Mucosa of gallbladder (tissue), 1 donor: ENCODE measurements at places on chromosomes 7 and 10. TPM values are rescaled to one million over a fixed set of nuclear protein-coding genes. Genes with fewer than 3 reads are reported as not detected.

- DNase-seq, result no peak
Observed at GRCh38 chr10:93221171-93221496, 147.4 kb downstream of the CYP26A1 start.

Gene SUN3
- total RNA-seq, result not detected

- no peak for DNase-seq
Observed at GRCh38 chr7:3991731-3992231, 690.3 kb upstream of the FOXK1 start.

- DNase-seq, result no peak
Observed at GRCh38 chr7:71430246-71430645, 298.3 kb downstream of the GALNT17 start.

- DNase-seq, result no peak
Observed at GRCh38 chr7:128917122-128917521, 6.6 kb upstream of the KCP start.

Gene ZKSCAN1
- 173 TPM for total RNA-seq

DNA sequence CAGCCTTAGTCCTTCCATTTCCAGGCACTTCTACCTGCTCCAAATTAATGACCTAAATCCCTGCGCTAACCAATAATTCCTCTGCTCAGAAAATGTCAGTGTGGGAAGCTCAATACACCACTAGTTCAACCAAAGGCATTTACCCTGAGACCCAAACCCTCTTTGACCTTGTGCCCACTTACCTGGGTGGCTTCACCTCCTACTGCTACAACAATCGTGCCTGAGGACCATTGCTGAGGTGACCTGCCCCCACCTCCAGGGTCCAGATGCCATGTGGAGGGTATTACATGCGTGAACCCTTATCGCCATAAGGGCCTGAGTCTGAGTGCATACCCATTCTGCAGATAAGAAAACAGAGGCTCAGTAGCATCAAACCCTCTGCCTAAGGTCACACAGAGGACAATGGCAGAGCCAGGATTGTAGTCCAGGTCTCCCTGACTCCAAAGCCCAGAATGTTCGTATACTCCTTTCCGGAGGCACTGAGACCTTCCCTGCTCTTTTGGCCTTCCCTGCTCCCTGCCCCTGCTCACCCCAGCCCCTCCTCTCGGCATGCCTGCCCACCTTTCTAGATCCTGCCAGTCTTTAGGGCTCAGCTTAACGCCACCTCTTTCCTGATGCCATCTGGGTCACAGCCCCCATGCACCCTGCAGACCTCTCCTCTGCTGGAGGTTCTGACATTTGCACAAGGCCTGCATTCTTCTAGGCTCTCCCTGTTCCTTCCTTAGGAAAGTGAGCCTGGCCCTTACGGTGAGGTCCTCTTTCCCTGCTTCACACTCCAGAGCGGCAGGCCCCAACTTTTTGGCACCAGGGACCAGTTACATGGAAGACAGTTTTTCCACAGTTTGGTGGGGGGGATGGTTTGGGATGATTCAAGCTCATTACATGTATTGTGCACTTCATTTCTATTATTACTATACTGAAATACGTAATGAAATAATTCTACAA is 94.9 kb downstream of the CHST15 start:
- DNase-seq, result peak; percentile 8

Gene SGCE
- 42.6 TPM for total RNA-seq

Gene DRGX
- total RNA-seq, result not detected

Gene NPFFR1
- total RNA-seq, result 0.03 TPM

DNA sequence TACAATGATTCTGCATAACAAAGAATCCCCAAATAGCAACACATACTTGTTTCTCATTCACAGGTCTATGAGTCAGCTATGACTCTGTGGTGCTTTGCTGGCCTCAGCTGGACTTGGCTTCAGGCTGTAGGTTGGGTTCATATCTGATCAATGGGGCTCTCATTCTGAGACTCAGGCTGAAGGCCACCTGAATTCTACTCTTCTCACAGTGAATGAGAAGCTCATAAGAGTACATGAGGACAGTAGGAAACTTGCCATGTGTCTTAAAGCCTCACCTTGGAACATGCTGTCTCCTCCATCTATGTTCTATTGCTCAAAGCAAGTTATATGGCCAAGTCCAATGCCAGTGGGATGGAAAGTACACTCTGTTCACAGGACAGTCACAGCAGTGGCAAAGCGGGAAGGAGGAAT is 292.9 kb downstream of the BMPER start:
- no peak for DNase-seq

Gene ITIH5
- 42.0 TPM for total RNA-seq

Gene ACTL6B
- 0.14 TPM for total RNA-seq

Gene WEE2
- not detected for total RNA-seq

- no peak for DNase-seq
Observed at GRCh38 chr7:112122798-112123197, 83.4 kb downstream of the DOCK4 start.

- DNase-seq, result no peak
Observed at GRCh38 chr7:78677391-78677790, 776.1 kb downstream of the MAGI2 start.

Gene TEX47
- not detected for total RNA-seq

GRCh38 chr10:62188021-62188616 is 80.5 kb downstream of the RTKN2 start:
- DNase-seq, result no peak

Gene TMEM229A
- 0.66 TPM for total RNA-seq

Gene PRLHR
- 0.17 TPM for total RNA-seq

GRCh38 chr10:98106531-98106930 is 27.9 kb upstream of the R3HCC1L start:
- no peak for DNase-seq

GRCh38 chr7:92625617-92626016 is 35.4 kb upstream of the FAM133B start:
- no peak for DNase-seq

- DNase-seq, result no peak
Observed at GRCh38 chr10:128122931-128123330, 3.3 kb downstream of the MKI67 start.

Gene PON3
- 14.0 TPM for total RNA-seq

- DNase-seq, result no peak
Observed at GRCh38 chr10:110876000-110876399, 4.3 kb downstream of the PDCD4 start.

- no peak for DNase-seq
Observed at GRCh38 chr10:6119962-6120361, 31.1 kb downstream of the RBM17 start.

DNA sequence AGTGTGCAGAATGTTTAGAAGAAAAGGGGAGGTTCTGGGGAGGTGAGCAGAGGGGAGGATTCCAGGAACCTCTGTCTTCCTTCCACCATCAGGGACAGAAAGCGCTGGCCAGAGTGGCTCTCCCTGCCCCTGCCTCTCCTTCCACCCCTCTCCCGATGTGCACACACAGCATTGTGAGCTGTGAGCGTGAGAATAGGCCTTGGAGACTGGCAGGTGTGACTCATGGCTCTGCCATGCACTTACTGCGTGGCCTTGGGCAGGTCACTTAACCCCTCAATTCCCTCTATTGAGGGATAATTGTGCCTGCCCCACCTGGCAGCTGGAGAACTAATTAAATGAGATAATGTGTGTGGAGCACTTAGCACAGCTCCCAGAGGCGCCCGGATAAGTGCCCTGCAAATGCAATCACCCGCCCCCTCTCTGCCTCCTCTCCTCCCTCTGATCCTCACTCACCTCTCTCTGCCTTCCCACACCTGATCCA is 115.4 kb downstream of the ZMIZ1 start:
- peak; percentile 69 for DNase-seq

Gene DLX6
- not detected for total RNA-seq

DNA sequence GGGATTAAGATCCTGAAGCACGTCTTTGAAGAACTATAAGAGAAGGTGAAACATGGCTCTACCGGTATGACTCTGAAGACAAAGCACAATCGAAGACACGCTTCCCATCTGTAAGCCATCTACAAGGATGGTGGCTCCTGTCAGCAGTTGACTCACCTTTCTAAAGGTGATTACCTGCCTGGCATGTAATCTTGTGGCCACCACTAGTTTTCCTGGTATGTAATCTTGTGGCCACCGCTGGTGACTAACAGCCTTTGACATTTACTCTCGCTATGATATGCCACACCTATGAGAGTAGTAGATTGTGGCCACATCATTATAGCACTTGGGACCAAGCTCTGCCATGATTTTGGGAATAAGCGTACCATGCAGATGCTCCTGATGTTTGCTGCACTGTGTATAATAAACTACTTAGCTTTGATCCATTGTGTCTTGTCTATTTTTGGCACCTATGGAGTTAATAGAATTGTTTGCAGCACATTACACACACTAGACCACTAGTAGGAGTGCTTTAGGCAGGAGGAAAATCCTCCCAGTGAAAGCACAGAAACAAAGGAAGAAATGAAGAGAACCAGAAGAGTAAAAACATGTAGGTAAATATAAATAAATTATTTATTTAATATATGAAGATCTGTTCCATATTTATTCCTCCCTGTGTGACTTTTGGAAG is 59.8 kb downstream of the VAX1 start:
- DNase-seq, result no peak

DNA sequence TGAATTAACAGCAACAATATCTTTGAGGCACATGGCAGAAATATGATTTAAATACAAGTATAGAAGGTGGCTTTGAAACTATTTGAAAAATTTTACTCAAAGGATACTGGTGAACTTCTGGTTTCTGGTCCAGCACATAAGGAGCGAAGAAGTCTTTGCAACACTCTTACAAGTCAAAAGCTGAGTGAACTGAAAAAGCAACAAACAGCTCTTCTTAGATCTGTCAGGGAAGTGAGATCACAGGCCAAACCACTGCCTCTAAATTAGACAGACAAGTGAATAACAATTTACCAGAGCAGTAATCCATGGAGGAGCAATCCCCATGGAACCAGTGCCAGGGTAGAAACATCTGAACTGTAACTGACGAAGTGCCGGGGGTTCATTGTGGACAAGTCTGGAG is 9.6 kb upstream of the VWC2 start:
- DNase-seq, result no peak

Gene PPP1R17
- not detected for total RNA-seq

DNA sequence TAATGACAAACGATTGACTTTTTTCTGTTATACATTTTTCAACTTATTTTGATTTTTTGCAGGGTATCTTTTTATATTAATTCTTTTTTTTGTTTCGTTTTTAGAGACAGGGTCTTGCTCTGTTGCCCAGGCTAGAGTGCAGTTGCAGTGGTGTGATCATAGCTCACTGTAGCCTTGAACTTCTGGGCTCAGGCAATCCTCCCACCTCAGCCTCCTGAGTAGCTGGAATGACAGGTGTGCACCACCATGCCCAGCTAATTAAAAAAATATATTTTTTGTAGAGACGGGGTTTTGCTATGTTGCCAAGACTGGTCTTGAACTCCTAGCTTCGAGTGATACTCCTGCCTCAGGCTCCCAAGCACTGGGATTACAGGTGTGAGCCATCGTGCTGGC is 601.3 kb downstream of the PARD3 start:
- DNase-seq, result no peak

- DNase-seq, result no peak
Observed at GRCh38 chr10:78025685-78026364, 3.5 kb downstream of the POLR3A start.

DNA sequence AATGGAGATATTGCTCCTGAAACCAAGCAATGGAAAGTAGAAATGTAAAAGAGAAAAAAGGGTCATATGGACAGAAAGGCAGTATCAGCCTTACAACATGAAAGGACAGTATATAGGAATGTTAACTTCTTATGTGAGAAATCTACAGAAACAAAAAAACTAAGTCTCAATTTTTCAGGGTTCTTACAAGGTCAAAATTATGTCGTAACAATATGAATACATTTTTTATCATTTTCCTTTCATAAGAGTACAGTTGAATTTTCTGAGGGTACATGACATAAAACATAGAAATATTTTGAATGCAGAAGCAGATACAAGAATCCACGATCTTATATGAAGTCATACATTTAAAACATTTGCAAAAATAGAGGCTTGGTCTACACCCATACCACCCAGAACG is 10.7 kb downstream of the DNA2 start:
- DNase-seq, result no peak

DNA sequence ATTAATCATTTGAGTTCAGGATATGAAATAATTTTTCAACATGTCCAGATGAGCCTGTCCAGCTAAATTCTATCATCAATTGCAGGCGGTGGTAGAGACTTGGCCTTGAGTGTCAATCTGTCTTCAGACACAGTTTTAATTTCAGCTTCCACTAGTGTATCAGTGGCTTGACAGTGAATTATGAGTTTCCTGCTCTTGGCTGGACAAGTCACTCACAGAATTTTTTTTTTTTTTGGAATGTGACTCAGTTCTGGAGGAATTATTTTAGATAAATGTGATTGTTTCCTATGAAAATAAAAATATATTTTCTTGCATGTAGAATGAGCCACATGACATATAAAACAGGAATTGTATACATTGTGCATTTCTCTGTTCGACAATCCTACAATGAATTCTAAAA is 319.9 kb upstream of the AKR1E2 start:
- no peak for DNase-seq

DNA sequence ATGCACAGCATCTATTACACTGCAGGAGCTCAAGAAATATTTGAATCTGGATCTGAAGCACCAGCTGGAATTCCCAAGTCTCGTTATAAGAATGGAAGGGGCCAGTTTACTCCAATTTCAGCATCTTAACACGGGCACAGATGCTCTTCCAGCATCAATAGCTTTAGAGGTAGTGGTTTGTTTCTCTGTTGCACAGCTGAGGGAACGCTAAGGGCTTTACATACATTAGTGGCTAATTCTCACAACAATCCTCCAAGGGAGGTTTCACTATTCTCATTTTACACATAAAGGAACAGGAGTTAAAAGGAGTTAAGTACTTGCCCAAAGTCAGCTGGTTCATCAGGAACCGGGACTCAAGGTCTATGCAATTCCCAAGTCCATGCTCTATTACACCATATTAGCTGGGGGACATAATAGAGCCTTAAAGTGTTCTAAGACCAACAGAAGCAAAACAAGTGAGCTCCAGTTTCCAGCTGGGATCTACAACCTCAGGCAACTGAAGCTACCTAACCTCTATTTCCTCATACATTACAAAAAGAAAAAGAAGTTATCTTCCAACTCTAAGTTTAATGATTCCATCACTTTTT is 9.9 kb downstream of the XPNPEP1 start:
- DNase-seq, result no peak

Gene OR2A7
- 4.8 TPM for total RNA-seq

Gene TAC1
- total RNA-seq, result 5.2 TPM

DNA sequence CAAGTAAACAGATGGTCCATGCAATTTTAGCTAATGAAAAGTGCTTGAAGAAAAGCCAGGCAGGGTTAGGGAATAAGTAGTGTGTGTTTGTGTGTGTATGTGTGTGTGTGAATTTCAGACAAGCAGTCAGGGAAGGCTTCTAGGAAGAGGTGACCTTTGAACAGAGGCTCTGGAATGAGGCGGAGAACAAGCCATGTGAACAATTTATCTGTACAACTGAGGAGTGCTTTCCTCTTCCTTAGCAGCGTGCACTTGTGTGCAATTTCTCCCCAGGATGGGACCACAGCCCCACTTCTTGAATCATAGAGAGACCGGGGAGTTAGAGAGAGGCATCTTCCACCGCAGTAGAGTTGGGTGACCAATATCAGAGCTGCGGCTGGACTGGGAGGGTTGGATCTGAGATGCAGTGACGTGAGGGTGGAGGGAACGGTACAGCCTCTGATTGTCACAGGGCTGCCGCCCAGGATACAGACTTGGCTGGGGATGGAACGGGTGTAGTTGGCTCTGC is 69.2 kb upstream of the FAM171A1 start:
- DNase-seq, result no peak

Gene IFIT3
- total RNA-seq, result 11.1 TPM
